Memory B cell (primary cell): ENCODE measurements at places on chromosomes 11 and 22.

- no peak for DNase-seq
Observed at GRCh38 chr11:61702701-61703312, 22.6 kb downstream of the DAGLA start.

GRCh38 chr22:37089434-37089833 lies 20.1 kb downstream of the TMPRSS6 start:
- DNase-seq = no peak

- DNase-seq = peak; percentile 44
Observed at GRCh38 chr11:59172345-59173079, 580 bp downstream of the DTX4 start.

DNA sequence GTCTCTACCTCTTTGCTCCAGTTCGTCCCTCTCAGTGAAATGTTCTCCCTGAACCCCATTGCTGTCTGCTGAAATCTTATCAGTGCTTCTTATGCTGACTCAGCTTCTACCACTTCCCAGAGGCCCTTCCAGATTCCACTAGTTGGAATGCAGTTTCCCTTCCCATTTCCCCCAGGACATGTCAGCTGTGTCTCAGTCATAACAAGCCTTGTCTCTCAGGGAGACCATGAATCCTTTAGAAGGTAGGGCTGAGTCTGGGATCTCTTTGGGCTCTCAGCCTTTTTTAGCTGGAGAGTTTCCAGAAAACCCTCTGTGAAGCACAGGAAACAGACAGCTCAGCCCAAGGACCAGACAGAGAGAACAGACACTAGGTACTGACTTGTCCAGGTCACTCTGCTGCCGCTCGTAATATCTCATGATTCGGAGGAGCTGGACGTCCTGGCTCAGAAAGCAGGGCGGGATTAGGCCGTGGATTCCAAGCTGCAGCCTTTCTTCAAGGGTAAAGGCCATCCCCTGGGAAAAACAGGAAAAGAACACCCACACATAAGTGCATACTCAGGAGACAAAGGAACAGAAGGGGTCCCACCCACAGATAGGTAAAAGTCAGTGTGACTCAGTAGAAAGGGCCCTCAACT lies 113.0 kb downstream of the ME3 start:
- no peak for DNase-seq

- no peak for DNase-seq
Observed at GRCh38 chr11:13954591-13954990, 7.9 kb upstream of the SPON1 start.

- peak; percentile 39 for DNase-seq
Observed at GRCh38 chr11:60914633-60915247, 782 bp downstream of the TMEM109 start.

- no peak for DNase-seq
Observed at GRCh38 chr11:3962406-3962840, 107.0 kb downstream of the STIM1 start.

- DNase-seq = no peak
Observed at GRCh38 chr11:121520243-121521144, 67.7 kb upstream of the SORL1-AS1 start.

DNA sequence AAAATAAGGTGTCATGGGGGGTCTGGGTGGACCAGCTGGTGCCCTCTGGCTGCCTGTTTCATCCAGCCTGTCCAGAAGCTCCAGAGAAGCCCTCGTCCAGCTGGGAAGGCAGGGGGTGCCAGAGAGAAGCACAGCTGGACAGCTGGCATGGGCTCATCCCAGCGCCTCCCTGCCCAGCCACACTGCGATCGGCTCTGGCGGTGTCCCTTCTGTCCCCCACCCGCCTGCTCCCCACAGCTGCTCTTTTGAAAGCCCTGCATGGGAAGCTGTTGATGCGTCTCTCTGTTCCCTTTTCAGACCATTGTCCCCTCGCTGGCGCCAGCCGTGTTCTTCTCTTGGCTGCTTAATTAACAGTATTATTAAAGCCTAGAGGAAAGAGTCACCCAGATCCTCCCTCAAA lies 86.5 kb downstream of the MN1 start:
- no peak for DNase-seq

GRCh38 chr22:39681038-39681861 lies 110.7 kb downstream of the CACNA1I start:
- no peak for DNase-seq

GRCh38 chr11:24391167-24391566 lies 105.7 kb upstream of the LUZP2 start:
- DNase-seq = no peak

GRCh38 chr11:113387605-113388211 lies at the start of gene ANKK1:
TSS of gene ANKK1 (plus strand) at chr11:113387779. CDS start at chr11:113387885, 106 bp downstream.
- DNase-seq = no peak

DNA sequence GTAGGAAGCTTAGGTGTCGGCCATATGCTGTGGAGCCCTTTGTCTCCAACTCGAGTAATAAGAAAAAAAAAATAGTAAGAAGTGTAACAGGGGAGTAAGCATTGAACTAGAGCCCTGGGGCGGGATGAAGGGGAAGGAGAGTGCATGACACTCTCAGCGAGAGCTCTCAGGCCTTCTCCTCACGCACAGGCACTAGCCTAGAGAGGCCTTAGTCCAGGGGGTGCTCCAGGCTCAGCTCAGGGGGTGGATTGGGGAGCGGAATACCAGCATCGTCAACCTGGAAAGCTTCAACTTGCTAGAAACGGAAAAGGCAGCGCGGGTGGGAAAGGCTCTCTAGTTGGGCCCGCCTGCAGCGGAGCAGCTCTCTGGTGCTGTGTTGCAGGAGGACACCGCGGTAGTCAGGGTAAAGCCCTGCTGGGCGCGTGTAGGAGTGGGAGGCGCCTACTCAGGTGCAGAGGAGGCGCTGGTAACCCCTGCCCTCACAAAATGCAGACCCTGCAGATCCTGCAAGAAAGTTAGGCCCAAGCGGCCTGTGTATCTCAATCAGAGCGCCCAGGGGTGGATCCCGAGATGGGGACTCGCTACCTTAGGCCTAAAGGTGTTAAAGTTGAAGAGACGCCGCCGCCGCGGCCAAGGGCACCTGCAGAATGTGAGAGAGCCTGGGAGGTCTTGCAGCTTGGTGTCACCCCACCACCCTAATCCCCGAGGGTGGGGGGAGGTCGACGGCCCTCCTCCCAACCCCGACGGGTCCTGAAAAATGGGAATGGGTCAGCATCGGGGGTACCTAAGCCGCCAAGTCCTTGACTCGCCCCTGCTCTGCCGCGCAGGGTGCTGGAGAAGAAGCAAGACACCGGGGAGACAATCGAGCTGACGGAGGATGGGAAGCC lies 2.8 kb downstream of the SLC17A6 start:
- no peak for DNase-seq

- DNase-seq = no peak
Observed at GRCh38 chr11:69354545-69354897, 60.6 kb downstream of the MYEOV start.

DNA sequence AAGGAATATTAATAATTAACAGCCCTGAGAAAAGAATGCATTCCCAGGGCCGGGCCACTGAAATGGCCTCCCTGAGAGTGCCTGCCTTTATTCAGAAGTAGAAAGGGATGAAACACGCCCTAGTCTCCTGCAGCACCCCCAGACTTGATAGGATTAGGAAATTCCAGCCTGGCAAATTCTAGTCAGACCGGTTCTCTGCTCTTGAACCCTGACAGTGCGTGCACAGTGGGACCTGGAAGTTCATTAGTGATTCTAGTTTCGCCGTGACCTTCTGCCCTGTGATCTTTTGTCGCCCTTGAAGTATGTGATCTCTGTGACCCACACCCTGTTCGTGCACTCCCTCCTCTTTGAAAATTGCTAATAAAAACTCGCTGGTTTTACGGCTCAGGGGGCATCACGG lies 2.1 kb upstream of the GSTP1 start:
- DNase-seq = no peak

DNA sequence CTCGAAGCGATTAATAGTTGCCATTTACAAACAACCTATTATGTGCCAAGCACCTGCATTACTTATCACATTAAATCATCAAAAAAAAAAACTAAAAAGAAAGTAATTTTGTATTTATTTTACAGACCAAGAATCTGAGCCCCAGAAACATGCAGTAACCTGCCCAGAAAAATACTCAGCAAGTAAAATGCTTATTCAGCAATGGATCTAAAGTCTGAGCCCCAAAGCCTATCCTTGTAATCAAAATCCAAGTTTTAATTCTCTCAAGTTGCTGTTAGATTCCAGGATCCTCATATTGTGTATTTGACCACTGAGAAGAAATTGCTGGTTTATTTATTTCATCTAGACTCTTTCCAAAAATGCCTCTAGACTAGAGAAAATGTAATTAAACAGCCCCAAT lies 783.3 kb upstream of the API5 start:
- DNase-seq = no peak

GRCh38 chr11:35563484-35564244 lies 38.2 kb upstream of the PAMR1 start:
- DNase-seq = no peak

DNA sequence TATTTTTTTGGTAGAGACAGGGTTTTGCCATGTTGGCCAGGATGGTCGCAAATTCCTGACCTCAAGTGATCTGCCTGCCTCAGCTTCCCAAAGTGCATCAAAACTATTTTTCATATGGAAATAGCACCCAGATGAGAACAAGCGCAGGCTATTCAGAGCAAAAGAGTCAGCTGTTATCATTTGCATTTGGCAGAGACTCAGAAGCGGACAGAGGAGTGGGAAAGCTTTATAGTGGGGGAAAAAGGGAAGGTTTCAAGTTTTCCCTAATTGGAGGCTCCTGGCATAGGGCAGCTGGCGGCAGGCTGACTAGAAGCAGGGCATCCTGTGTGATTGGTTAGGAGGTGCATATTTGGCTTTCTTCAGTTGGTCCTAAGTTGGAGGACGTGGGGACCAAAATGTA lies 20.2 kb downstream of the ATG13 start:
- no peak for DNase-seq

GRCh38 chr11:103633068-103633788 lies 403.2 kb upstream of the DDI1 start:
- no peak for DNase-seq

DNA sequence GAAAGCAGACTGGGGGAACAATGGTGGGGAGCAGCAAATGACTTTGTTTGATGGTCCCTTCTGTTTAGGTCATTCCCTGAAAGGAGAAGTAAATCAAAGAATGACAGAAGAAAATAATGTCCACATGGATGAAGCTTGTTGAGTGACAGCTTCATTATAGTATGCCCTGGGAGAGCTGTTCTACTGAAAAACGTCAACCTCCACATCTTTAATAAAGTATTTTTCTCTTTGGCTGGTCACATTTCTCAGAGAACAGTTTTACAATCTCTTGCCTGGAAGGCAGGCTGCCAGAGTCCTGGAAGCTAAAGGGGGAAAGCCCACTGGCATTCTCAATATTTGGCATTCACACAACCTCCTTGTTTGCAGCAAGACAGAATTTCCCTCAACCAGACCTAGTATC lies 287.9 kb downstream of the SWAP70 start:
- DNase-seq = no peak

DNA sequence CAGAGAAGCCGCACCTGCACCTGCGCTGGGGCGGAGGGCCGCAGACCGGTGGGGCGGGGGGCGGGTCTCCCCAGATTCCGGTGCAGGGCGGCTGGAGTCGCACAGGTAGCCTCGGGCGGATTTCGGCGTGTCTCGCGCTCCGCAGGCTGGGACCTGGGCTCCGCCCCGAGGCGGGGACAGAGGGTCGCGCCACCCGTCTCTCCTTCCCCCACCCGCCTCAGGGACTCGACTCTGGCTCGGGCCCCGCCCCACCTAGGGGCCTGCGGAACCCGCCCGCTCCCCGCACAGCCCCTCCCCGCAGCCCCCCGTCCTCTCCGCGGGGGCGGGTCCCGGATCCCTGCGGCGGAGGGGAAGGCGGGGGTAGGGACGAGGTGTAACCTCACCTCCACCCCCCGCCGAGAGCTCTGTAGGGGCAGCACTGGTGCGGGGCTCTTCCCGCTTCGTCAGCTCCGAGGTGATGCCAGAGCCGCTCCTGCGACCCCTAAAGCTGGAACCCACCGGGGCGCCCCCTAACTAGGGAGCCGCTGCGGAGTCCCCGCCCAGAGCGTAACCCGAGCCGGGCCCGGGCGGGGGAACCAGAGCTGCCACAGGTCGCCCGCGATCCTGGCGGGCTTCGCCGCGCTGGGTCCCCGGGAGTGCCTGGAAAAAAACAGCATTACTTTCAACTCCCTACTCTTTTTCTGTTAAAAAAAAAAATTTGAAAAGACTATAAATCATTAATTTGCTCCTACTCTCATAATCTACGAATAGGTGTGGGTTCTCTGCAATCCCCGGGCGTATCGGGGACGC lies at the start of gene SLC29A2:
SLC29A2 (minus strand) TSS at position 134 of the 789 bp plus-strand sequence. CDS start 169 bp downstream, outside the sequence.
- DNase-seq = peak; percentile 69

- DNase-seq = no peak
Observed at GRCh38 chr11:135046986-135047385, 634.9 kb upstream of the B3GAT1 start.

GRCh38 chr22:38110863-38111852 lies 674 bp upstream of the BAIAP2L2 start:
- DNase-seq = no peak

GRCh38 chr22:28395920-28396753 lies 283.5 kb downstream of the TTC28 start:
- DNase-seq = no peak
